ENCODE measurements at places on chromosomes 7 and 10. TPM values are rescaled to one million over a fixed set of nuclear protein-coding genes. Genes with fewer than 3 reads are reported as not detected.

GRCh38 chr10:44385026-44385695 lies at the start of gene CXCL12:
Gene CXCL12 (minus strand): TSS chr10:44385097. CDS start chr10:44385005, 92 bp downstream.
- peak; percentile 77 for DNase-seq

DNA sequence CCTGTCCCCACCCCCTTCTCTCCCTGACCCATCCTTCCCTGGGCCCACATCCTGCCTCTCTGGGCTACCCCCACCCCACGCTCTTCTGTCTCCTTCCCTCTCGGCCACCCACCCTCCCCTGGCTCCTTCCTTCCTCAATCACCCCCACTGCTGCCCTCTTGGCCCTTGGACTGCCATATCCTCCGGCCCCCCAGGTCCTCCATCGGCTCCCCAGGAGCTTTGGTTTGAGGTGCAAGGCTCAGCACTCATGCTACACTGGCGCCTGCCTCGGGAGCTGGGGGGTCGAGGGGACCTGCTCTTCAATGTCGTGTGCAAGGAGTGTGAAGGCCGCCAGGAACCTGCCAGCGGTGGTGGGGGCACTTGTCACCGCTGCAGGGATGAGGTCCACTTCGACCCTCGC lies 10.9 kb downstream of the EPHB6 start:
- DNase-seq: no peak

ARL5B gene
- 6.9 TPM for total RNA-seq

GRCh38 chr10:33652870-33653269 lies 318.4 kb upstream of the NRP1 start:
- DNase-seq: no peak

INA gene
- total RNA-seq: not detected

ACTL6B gene
- total RNA-seq: not detected

SCART1 gene
- total RNA-seq: 0.45 TPM

- no peak for DNase-seq
These were observed 1.2 kb upstream of the CHPF2 start for GRCh38 chr7:151231080-151231479.

GRCh38 chr7:108660465-108660864 lies 90.8 kb downstream of the DNAJB9 start:
- DNase-seq: no peak

ITPRID1 gene
- total RNA-seq: not detected

ERVW-1 gene
- total RNA-seq: not detected

GRCh38 chr10:127243490-127244272 lies 47.3 kb upstream of the INSYN2A start:
- DNase-seq: peak; percentile 33

All from left ventricle myocardium superior (tissue), 1 donor.